Stimulated activated CD4-positive, alpha-beta T cell treated with anti-CD3 and anti-CD28 coated beads, Interleukin-2, amount 100 ng/mL, for 48 hours (primary cell): ENCODE measurements at places on chromosomes 7 and 10.

DNA sequence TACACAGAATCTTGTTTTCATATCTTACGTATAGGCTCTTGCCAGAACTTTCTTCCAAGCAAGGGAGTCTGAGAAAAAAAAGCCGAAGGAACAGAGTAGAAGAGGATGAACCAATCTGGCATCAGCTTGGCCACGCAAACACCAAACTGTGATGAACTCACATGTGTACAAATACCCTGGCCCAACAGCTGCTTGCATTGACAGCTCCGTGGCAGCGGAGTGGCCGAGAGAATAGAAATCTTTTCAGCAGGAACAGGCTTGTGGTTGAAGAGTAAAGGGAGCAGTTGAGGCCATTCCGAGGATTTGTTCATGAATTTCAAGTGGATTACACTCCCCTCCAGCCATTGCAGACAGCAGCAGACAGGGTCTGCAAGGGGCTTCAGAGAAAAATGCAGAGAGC, 173.8 kb upstream of the PLXNA4 start:
- DNase-seq: no peak

DNA sequence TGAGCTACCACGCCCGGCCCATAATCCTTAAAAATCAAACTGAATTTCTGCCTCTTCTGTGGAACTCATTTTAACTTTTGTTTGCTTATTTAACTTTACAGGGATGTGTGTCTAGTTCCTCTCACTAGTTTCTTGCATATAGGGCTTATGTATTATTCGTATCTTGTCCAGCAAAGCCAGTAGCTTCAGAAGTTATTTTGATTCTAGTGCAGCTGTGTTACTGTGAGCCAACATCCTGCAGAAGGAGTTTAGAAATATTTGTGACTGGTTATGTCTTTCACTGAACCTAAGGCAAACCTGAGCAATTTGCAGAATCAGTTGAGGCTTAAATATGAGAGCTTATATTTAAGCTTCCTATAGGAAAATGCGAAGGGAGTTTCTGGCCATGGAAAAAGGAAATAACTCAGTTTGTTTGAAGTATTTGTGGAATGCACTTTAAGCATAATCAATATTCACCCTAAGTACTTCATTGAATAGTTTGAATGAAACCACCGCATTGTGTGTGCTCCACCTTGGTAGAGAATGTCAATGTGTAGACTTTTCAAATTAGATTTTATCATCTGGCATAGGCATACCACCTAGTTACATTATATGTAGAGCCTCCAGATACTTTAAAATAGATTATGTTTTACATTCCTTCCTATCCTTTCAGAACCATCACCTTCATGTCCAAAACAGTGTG, 90.8 kb downstream of the MCU start:
- DNase-seq: no peak

DNA sequence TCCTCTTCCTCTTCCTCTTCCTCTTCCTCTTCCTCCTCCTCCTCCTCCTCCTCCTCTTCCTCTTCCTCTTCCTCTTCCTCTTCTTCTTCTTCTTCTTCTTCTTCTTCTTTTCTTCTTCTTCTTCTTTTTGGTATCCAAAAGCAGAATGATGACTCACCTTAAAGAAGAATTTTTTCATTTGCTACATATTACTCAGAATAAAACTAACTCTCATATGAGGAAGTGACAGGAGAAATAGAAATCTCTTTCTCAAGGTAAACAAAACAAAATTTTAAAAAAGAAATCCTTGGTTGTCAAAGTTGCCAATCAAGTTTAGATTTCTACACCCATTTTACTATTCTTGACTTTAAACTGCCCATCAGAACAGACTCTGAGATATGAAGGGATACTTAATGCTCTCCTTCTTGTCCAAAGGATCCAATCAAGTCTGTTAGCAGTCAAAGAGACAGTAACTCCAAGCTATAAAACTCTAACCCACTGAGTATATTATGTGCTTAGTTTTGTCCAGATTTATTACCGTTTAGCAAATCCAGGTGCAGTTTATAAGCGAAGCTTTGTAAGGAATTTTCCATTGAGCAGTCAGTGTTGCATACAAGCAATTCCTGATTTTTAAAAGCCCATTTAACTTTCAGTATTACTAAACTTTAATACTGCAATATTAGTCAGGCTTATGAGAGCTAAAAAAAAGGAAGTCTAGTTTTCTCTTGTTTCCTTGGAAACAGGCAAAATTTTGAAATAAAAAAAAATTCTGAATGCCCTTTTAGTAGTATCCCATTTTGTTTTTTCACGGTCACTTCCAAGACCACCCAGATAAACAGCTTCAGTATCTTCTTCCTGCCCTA, 43.1 kb upstream of the SNX13 start:
- no peak for DNase-seq

- DNase-seq: peak; percentile 14
Measured at GRCh38 chr7:74452748-74453321, 871 bp upstream of the GTF2IRD1 start.

DNA sequence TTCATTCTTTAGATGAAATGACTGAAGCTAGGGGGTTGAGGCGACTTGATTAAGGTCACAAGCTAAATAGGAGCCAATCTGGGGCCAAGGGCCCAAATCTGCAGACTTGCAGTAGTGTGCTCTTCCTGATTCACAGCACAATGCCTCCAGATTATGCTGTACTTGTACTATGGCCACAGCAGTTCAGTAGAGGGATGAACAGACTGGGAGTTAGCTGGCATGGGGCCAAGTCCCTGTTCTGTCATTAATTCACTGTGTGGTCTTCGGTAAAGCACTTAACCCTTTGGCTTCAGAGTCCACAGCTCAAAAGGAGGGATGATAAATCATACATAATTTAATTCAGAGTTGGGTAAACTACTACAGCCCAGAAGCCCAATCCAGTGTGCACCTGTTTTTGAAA, 196.8 kb downstream of the XPNPEP1 start:
- no peak for DNase-seq

- no peak for DNase-seq
Measured at GRCh38 chr10:29583674-29584073, 51.1 kb downstream of the SVIL start.

DNA sequence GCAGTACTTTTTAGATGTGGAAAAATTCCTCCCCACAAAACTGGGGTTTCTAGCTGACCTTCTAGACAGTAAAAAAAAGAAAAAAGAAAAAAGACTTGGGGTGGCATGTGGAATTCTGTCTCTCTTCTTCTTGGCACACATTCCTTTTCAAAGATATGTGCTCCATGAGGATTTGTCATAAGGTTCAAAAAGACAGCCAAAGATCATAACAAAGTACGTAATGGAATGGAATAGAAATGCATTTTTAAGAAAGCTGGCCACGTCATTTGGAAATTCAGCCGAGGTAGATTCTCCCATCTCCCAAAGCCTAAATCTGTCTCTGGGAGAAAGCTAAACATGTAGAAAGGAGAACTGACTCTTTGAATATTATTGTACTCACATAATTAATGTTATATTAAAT, 381.3 kb upstream of the NFE2L3 start:
- no peak for DNase-seq

DNA sequence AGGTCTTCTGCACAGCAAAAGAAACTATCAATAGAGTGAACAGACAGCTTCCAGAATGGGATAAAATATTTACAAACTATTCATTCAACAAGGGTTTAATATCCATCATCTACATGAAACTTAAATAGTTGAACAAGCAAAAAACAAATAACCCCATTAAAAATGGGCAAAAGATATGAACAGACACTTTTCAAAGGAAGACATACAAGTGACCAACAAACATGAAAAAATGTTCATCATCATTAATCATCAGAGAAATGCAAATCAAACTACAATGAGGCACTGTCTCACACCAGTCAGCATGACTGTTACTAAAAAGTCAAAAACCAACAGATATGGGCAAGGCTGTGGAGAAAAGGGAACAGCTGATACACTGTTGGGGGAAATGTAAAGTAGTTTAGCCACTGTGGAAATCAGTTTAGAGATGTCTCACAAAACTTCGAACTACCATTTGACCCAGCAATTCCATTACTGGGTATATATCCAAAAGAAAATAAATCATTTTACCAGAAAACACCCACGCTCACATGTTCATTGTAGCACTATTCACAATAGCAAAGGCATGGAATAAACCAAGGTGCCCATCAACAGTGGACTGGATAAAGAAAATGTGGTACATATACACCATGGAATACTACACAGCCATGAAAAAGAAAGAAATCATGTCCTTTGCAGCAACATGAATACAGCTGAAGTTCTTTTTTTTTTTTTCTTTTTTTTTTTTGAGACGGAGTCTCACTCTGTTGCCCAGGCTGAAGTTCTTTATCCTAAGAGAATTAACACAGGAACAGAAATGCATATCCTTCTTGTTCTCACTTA, 172.6 kb downstream of the KLF6 start:
- no peak for DNase-seq

- no peak for DNase-seq
Measured at GRCh38 chr10:43084812-43085211, 7.9 kb downstream of the RET start.

- DNase-seq: no peak
Measured at GRCh38 chr7:108723381-108723814, 153.7 kb downstream of the DNAJB9 start.

DNA sequence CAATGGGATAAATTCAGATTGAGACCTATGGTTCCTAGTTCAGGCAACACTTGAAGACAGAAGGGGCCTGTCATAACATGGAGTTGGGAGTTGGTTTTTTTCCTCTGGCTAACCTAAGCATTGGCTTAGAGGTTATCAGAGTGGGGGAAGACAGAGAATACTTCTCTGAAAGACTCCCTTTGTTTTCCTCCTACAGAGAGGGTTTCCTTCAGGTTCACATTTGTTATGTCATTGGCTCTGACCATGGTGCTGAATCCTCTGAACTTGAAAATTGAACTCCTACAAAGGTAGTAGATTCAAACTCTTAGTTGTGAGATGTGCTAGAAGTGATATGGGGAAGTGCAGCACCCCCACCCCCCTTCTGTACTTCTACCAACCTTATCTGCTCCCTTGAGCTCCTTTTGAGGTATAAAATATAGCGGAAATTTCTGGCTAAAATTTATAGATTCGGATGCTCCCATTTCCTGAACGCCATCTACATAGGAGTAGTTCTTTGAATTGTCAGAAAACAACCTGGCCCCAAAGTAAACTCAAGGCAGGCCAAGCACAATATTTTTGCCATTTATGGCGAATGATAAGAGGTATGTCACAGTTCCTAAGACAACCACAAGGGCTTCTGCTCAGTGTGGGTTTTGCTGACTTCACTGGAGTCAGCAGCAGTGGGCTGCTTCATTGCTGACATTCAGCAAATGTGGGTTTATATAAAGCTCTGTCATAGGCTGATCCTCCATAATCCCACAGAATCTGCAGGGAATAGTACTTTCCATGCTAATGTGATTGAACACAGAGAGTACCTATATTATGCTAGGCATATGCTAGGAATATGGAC, 131.6 kb upstream of the KLF14 start:
- no peak for DNase-seq

GRCh38 chr7:96322847-96323461, 1.1 kb upstream of the SLC25A13 start:
- no peak for DNase-seq

DNA sequence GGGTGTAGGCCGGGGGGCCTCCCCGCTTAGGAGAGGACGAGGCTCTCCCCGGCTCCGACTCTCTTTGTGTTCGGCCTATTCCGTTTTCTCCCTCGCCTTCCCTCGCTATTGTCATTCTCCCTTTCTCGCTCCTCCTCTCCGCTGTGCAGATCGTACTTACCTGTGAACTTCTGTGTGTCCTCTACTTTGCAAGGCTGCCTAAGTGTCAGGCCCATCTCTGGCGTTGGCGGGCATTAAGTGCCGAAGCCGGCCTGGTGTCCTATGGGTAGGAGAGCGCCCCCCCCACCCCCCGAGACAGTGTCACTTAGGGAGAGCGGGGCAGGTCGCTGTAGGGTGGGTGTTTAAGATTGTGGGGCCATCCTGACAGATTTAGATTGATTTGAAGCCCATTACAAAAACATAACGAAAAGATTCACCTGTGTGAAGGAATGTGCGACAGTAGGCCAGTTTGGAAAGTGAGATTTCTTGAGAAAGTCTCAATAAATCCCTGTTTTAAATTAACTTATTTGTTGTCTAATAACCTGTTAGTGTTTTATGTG, 579 bp downstream of the RBM33 start:
- peak; percentile 25 for DNase-seq

DNA sequence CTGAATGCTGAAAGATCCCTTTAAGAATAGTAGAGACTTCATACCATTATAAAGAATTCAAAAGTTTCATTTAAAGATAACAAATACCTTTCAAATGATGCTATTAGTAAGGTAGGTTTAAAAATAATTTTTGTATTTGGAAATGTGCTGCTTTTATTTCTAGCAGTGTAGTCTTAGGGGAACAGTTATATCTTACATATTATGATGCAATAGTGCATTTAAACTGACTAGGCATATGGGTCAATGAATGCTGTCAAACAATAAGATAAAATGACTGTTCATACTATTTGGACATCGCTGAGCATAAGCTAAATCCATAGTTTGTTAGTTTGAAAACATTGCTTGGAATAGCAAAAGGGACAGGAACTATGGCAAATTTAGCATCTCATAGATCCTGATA, 354.8 kb upstream of the SEMA3A start:
- DNase-seq: no peak
